ENCODE measurements at places on chromosomes 6 and 20.

DNA sequence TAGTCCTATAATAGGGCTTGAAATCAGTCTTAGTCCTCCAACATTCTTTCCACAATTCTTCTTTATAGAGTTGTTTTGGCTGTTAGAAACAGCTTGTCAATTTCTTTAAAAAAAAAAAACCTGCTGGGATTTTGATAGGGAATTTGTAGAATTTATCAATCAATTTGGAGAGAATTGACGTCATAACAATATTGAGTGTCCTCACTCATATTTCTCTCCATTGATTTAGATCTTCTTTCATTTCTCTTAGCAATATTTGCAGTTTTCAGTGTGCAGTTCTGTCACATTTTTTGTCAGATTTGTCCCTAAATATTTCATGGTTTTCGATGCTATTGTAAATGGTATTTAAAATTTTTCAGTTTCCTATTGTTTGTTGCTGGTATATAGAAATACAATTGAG is 5.3 kb upstream of the LINC00237 start:
- DNase-seq: no peak

DNA sequence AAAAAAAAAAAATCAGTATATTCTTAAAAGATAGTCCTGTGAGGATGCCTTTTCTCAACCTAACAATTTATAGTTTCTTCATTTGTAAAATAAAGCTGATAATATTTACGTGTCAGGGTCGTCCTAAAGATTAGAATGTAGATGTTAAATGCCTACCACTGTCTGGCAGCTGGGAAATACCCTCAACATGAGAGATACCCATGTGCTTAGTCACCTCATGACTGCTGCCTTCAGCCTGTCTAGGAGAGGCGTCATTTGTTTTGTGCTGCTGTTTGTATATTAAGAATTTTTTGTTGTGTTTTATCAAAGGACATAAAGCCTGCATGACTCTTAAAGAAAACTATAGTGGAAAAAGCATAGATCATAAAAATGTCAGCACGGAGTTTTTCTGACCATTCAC is 9.5 kb downstream of the FAM120B start:
- DNase-seq: no peak

GRCh38 chr6:108902382-108902792 is 54.2 kb downstream of the ARMC2 start:
- no peak for DNase-seq

- DNase-seq: no peak
Measured at GRCh38 chr6:46323966-46324622, 153.3 kb upstream of the ENPP5 start.

- no peak for DNase-seq
Measured at GRCh38 chr6:1619098-1619672, 9.5 kb downstream of the FOXC1 start.

DNA sequence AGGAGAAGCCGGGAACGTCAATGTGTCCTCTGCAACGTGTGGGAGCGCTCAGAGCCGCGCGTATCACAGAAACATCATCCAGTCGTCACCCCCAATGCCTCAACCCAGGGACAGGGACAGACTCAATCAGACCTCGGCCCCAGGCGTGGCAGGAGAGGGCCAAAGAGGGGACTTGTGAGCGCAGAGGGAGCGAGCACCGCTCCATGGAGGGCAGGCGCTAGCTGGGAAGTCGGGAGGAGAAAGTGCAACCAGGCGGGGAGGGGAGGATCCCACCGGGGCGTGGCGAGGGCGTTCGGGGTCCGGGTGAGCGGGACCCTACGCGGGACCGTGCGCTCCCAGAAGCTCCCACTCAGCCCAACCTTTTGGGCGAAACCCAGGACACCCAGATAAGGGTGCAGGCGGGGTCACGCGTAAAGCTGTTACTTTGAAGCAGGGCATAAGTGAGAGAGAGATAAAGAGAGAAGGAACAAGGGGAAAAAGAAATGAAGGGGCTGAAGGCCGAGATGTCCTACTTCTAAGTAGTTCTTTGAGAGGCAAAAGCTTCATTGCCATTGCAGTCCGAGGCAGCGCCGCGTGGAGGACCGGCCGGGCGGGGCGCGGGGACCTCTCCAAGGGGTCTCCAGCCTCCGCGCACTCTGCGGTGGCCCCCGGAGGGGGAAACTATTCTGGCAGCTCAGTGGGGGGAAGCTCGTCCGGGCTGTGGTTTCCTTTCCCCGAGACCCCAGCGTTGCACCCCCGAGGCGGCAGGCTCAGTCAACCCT is 862 bp upstream of the SOBP start:
- DNase-seq: no peak

- no peak for DNase-seq
Measured at GRCh38 chr6:45590696-45591184, 213.0 kb upstream of the SUPT3H start.

GRCh38 chr6:154683756-154684523 is 49.3 kb upstream of the SCAF8 start:
- no peak for DNase-seq

- no peak for DNase-seq
Measured at GRCh38 chr6:16621002-16621401, 140.3 kb downstream of the ATXN1 start.

DNA sequence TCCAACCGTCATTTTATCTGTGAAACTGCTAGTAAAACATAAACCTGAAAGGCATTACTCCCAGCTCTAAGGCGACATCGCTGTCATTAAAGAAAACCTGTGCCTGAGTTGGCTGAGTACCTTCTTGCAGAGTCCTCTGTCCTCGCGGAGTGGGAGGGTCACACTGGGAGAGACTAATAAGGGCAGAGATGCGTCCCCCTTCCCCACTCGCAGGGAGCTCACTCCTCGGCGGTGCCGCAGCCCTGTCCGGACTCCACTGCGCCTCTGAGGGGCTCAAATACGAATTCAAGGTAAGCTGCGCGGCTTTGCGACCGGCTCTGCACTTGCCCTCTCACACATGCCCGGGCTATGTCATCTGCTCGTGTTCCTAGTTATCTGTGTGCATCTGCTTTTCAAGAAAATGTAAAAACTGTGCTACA is at the start of gene COL19A1:
Gene COL19A1 (plus strand): TSS at position 206 of the 419 bp plus-strand sequence. CDS start 13,012 bp downstream, outside the sequence.
- DNase-seq: no peak

DNA sequence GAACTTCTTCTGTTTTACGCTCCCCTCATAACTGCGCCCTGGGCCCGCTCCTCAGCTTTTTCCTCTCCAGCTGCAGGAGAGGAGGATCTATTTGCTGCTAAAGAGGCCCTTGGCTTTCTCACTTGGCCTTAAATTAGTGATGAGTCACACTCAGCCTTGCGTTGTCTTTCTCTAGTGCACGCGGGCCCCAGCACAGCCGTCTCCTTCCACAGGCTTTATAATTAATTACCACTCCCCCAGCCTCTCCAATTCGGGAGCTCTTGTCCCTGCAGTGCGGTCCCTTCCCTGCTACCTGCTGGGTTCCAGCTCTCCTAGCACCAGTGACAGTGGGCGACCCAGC is 25.2 kb downstream of the PACSIN1 start:
- no peak for DNase-seq

DNA sequence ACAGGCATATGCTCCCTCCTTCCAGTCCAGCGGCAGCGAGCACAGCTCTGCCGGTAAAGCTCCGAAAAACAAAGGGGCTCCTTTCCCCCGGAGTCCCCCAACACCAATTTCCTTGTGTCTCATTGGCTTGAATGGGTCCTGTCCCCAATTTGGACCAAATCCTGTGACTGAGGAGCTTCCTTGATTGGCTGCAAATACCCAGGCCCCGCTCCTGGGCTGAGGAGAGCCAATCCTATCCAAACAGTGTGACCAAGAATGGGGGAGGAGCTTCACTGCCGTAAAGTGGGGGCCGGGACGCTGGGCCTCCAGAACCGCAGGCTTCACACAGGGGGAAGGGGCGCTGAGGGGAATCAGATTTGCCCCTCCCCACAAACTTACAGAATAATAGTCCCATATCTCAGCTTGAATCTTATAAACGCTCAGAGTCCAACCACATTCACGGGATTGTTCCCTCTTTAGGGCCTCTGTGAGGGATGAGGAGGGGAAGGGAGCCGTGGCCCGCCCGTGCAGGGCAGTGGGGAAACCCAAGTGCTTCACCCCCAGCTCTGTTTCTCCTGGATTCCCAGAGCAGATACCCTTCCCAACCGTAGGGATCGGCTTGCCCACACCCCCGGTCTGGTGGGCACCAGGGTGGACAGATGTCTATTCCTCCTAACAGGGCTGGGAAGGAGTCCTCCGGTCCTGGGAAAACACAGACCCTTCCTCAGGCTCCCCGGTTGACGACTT is 141.0 kb upstream of the MLN start:
- no peak for DNase-seq

DNA sequence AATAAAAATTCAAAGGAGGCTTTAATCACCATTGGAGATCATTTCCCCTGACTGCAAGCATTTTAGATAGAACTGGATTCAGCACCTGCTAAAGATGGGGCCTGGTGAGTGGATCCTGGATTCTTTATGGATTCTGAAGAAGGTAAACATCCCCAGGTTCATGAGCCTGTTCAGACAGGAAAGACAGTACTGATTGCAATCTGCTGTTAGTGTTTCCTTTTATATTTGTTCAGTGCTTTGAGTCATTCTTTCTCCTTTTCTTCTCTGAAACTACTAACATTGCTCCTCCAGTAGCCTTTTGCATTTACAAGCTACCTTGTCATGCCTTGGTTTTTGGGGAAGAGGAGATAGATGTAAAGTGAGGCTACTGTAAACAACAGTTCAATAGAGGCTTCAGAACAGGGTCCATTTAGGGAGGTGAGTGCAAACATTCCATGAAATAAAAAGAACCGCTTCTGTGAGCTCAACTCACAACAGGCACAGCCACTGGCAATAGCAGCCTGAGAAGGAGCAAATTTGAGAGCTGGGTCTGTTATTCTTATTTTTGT is 66.4 kb upstream of the PRL start:
- DNase-seq: no peak

- no peak for DNase-seq
Measured at GRCh38 chr6:85579581-85579980, 14.1 kb downstream of the SNX14 start.

DNA sequence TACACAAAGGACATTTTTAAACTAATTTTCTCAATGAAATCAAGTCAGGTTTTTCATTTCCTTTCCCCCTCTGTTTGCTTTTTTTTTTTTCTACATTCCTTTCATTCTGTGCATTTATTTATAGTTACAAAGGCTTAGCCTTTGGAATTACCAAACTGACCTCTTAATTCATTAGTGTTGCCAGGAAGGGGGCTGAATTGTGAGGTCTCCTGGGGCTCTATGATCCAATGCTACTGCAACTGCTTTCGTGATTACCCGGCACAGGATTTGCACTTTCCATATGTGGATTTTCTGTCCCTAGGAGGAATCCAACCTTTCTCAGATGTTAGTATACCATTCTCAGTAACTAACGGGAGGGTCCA is 35.3 kb downstream of the NEDD9 start:
- DNase-seq: no peak

DNA sequence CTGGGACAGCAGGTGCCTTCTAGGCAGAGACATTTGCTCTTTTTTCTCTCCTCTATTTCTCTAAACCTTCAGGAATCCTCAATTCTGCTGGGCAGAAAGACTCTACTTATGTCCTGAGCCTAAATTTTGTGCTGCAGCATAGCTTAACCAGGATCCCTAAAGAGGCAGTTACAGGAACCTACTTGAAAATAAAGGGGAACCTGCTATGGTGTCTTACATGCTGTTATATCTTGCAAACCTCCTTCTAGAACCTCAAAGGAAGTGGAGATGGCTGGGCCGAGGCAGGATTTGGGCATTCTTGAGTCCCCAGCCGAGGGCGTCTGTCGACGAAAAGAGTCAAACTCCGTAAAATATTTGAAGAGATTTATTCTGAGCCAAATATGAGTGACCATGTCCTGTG is 17.1 kb upstream of the GMNN start:
- DNase-seq: no peak

- DNase-seq: no peak
Measured at GRCh38 chr6:66128656-66129055, 421.6 kb upstream of the EYS start.

DNA sequence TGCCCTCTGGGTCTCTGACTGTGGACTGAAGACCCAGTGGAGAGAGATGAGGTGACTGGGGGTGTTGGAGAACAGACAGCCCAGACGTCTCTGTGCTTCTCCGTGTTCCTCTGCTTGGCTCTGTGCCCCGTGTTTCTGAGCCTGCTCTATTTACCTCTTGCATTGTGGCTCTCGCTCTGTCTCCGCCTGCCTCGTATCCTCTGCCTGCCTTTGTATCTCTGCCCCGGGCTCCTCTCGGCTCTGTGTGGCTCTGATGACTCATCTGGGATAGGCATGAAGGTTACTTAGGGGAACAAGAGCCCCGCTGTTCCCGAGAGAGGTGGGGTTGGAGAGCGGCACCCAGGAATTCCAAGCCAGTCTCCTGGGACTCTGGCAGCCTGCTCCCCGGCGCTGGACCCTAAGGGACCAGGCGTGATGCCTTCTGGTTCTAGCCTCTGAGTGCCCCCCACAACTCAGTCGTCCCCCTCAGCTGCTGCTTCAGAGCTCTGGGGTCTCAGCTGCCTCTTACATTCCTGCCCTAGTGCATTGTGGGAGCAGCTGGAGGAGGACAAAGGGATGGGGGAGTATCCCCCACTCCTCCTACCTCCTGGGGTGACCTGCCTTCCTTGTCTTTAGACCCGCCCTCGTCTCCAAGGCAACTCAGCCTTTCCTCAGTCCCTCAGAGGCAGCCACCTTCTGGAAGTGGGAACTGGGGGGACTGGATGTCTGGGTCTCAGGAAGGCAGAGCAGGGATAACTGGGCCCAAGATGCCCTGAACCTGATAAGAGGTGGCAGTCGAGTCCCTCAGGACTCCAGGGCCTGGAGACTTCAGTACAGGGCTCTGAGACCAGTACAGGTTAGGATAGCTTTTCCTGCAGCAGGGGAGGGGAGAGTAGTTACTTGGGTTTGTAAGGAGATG is 1.9 kb downstream of the DDR1 start:
- no peak for DNase-seq

DNA sequence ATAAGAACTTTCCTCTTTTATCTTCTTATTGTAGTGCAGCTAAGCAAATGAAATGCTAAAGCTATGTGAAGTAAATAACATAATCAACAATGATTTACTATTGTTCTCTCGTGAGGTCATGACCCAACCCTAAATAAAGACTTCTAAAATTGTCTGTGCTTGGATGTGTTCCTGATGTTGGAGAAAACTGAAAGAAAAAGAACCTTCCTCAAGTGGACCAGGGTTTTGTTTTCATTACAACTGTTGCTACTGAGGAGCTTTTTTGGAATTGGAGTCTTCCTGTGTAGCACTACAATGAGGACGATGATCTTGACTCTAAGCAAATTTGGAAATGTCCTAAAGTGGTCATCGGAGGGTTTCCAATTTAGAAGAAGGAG is 59.7 kb upstream of the SUPT3H start:
- no peak for DNase-seq

- no peak for DNase-seq
Measured at GRCh38 chr6:101422811-101423210, 29.3 kb downstream of the GRIK2 start.

DNA sequence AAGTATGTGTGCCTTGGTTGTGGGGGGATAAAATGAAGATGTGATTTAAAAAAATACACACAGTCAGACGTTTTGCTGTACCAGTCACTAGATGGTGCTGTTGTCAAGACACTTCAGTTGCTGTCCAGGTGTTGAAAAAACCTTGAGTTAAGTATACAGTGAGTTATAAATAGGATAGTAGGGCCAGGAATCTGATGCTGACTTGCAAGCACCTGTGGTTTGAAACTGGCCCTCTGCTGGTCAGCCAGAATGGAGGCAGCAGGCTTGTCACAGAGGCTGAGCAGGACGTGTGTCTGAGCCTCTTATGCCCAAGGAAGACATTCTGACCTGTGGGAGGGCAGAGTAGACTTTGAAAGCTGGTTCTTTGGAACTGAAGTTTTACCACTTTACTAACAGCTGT is 27.8 kb downstream of the RNF8 start:
- DNase-seq: peak; percentile 15

- no peak for DNase-seq
Measured at GRCh38 chr20:46592580-46593362, 42.3 kb upstream of the OCSTAMP start.
